ENCODE measurements at places on chromosomes 1 and 21.

DNA sequence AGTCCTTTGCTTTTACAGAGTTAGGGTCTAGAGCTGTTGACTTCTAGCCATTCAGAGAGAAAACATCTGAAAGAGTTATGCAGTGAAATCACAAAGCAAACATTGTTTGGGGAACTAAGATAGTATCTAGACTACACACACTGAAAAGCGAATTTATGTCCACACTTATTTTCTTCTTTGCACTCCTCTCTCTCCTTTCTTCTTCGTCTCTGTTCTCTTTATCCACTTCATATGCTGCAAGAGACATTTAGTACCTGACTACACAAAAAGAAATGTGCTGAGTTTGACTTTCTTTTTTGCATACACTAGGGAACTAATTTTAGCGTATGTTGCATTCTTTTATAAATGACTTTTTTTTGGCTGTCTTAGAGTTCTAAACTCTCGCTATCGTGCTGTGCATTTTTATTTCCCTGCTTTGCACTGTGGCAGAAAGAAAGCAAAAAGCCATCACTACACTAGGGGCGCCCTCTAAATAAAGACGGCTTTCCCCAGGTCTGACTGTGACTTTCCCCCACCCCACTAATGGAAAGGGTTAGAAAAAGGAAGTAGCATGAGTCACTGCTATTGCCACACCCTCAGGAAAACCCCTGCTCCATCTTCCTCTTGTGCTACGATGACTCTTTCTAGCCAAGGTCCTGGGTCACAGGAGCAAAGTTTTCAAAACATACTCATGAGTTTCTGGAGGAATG is 65.7 kb downstream of the MAP3K7CL start:
- no peak for DNase-seq

- DNase-seq: no peak
These were observed 23.9 kb upstream of the SLC25A34 start for GRCh38 chr1:15712168-15712567.

- no peak for DNase-seq
These were observed 547 bp downstream of the FMO1 start for GRCh38 chr1:171248841-171249240.

DNA sequence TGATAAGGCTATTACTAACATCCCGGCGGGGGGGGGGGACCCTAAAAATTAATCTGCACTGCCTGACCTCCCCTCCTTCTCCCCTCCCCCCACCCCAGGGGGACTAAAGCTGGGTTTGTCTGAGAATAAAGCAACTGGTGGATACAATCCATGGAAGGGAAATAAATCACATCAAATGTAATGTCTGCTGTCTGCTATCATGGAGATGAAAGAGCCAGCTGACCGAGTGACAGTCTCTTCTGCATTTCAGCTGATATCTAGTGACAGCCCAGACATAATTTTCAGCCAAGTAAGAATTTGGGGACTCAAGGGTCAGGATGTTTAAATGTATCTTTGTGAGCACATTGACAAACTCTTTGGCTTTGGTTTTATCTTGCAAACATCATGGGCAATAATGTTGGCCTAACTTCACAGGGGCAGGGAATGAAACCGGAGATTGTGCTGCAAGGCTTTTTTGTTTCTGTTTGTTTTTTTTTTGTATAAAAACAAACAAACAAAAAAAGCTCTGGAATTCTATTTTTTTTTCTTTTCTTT is 44.7 kb downstream of the HTR6 start:
- no peak for DNase-seq

DNA sequence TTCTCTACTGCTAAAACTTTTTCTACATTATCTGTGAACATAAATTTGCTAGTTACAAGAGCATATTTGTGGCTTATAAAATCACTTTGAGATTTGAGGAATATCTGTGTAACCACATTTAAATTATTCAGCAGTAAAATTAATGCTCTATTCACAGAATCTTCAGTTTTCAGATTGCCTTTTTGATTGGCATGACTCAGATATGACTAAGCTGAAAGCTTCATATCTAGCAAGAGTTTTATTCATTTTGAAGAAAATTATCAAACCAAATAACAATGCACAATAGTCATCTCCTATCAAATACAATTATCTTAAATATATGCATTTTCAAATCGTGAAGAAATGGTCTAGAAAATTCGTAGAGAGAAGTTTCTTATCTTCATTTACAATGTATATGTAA is 1498.2 kb upstream of the B3GALT2 start:
- no peak for DNase-seq

Data from cortex of kidney (tissue), 1 donor.